CD4-positive, alpha-beta memory T cell (primary cell): ENCODE measurements at places on chromosomes 1 and 21. TPM values are rescaled to one million over a fixed set of nuclear protein-coding genes. Genes with fewer than 3 reads are reported as not detected.
A peak's percentile ranks its signal among the peaks of the same experiment; 100 is the strongest.

DNA sequence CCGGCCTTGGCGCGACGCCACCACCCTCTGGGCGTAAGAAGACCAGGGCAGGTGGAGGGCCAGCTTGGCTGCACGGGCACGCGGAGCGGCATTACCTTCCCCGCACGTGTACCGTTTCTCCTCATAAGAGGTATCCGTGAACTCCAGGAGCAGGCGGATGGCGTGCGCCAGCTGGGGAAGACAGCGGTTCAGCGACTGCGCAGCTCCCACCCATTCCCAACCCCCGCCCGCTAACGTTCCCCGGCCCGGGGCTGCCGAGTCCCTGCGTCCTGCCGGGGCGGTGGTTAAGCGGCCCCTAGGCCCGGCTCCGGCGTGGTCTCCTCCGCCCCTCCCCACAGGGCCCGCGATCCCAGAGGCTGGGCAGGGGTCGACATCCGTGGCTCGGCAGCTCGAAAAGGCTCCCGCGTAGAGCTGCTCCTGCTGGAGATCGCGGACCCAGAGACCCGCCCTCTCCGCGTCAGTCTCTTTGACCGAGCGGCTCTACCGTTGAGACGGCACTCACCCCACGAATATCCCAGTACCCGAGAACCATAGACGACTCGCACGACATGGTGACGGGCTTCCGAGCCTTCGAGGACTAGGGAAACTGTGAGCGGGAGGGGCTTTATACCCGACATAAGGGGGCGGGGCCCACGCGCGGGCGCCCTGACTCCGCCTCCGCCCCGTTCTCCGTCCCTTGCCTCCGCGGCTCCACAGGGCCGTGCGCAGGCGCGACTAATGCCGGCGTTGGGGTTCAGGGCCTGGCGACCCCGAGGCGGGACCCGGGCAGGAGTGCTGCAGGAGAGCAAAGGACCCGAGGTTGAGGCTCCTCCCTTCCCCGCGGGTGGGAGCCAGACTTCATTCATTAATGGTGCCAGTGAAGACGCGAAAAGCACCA lies 862 bp downstream of the GSTM3 start:
- H3K27me3 ChIP-seq: no peaks in the 10 kb centered on the region
- H3K27ac ChIP-seq: peak overlapping the region; percentile 44
- no peaks in the 10 kb centered on the region for H3K36me3 ChIP-seq
- peak; percentile 77 for DNase-seq

DNA sequence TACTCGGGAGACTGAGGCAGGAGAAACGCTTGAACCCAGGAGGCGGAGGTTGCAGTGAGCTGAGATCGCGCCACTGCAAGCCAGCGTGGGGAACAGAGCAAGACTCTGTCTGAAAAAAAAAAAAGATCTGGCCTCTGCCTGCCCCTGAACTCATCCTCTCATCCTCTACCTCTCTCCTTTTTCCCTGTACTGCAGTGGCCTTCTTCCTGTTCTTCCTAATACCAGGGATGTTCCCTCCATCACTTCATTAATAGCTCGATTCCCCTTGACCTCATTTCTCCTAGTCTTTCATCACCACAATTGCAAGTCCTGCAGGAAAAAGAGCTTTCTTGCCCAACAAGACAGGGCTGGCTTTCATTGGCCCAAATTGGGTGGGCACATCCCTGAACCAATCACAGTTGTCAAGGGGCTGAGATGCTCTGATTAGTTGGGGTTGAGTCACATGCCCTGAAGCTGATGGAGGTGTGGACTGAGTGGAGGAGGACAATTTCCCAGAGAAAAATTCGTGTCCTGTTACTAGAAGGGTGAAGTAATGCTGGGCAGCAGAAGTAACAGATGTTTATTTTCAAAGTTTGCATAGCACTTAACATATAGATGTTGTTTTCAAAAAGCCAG lies 86.8 kb upstream of the PUM1 start:
- H3K36me3 ChIP-seq: no peaks in the 10 kb centered on the region
- H3K27ac ChIP-seq: no peak overlapping the region
- no peak overlapping the region for H3K4me3 ChIP-seq
- H3K4me1 ChIP-seq: peaks cover 10% of the 10 kb centered on the region
- DNase-seq: no peak

- no peaks in the 10 kb centered on the region for H3K27me3 ChIP-seq
- no peak overlapping the region for H3K4me3 ChIP-seq
- H3K4me1 ChIP-seq: peaks cover 8% of the 10 kb centered on the region
- no peak overlapping the region for H3K27ac ChIP-seq
Observed at GRCh38 chr1:231252336-231252735, 11.3 kb downstream of the GNPAT start.

DNA sequence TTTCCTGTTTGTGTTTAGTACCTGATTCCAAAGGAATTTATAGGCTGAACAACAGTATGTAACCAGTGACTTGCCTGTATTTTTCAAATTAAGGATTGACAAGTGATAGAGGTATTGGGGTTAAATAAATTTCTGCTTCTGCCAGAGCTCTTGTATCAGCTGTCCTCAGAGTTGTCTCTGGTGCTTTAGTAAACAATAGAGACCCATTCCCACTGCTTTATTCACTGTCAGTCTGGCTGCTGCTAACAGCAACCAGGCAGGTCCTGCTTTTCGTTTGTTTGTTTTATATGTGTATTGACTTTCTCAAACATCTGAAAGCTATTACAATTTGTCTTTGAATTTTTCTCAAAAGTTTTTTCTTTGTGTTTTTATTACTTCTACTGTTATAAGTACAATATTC lies 76.1 kb downstream of the OLFM3 start:
- no peak overlapping the region for H3K4me3 ChIP-seq
- no peak for DNase-seq
- H3K27me3 ChIP-seq: no peaks in the 10 kb centered on the region
- H3K36me3 ChIP-seq: no peaks in the 10 kb centered on the region
- no peaks in the 10 kb centered on the region for H3K4me1 ChIP-seq

GRCh38 chr1:55536545-55536865 lies 321.3 kb upstream of the USP24 start:
- DNase-seq: no peak
- H3K4me1 ChIP-seq: no peaks in the 10 kb centered on the region
- H3K27ac ChIP-seq: no peak overlapping the region

GRCh38 chr1:79660129-79660528 lies 653.6 kb upstream of the ADGRL4 start:
- H3K4me1 ChIP-seq: no peaks in the 10 kb centered on the region
- no peak for DNase-seq
- no peak overlapping the region for H3K27ac ChIP-seq
- no peaks in the 10 kb centered on the region for H3K36me3 ChIP-seq
- no peak overlapping the region for H3K4me3 ChIP-seq
- no peaks in the 10 kb centered on the region for H3K27me3 ChIP-seq

Gene ANXA9
- not detected for total RNA-seq

Gene FCRL5
- not detected for total RNA-seq

- H3K27ac ChIP-seq: no peak overlapping the region
- no peak for DNase-seq
- no peaks in the 10 kb centered on the region for H3K27me3 ChIP-seq
- H3K36me3 ChIP-seq: no peaks in the 10 kb centered on the region
- H3K4me1 ChIP-seq: no peaks in the 10 kb centered on the region
Observed at GRCh38 chr1:177338376-177338775, 167.6 kb downstream of the BRINP2 start.

DNA sequence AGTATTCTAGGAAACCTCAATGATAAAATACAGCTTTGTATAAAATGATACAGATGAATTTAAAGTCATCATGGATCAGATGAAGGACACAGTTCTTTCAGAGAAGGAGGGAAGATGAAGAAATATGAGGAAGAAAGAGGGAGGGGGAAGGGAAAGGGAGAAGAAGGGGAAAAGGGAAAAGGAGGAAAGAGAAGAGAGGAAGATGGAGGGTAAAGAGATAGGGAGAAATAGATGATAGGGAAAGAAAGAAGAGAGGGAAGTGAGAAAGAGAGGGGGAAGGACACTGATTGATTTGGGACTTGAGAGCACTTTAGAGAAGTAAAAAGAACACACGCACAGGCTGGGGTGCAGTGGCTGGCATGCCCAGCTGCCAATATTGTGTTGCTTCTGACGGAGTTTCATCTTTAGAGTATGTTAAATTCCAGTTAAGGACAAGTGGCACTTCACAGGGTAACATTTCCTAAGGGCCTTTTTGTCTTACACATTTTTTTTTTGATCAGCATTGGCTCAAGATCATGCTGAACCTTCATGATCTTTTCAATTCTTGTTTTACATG lies 235.9 kb upstream of the DMRTA2 start:
- no peak for DNase-seq
- no peaks in the 10 kb centered on the region for H3K27me3 ChIP-seq
- H3K4me3 ChIP-seq: no peak overlapping the region
- no peak overlapping the region for H3K27ac ChIP-seq

Gene IFNLR1
- total RNA-seq: 3.0 TPM

Gene TDRD5
- not detected for total RNA-seq

Gene OVAAL
- total RNA-seq: not detected

Gene CD2
- total RNA-seq: 316 TPM

DNA sequence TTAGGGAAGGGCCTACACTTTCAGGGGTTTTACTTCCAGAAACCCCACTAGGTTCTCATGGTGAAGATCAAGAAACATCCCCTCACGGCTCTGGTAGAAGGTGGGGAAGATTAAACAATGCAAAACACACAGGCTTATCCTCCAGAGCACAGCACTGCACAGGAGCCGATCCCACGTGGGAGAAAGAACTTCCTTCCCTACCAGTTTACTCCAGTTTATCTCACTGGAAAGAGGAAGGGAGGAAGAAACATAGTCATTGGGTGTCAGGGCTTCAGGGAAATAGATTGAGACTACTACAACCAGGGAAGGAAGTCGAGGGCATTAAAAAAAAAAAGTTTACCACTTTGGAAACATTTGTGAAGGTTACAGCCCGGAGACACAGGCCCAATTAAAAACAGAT lies 164.4 kb downstream of the NTPCR start:
- H3K27me3 ChIP-seq: no peaks in the 10 kb centered on the region
- H3K27ac ChIP-seq: no peak overlapping the region
- H3K36me3 ChIP-seq: peaks cover 6% of the 10 kb centered on the region
- DNase-seq: no peak
- H3K4me3 ChIP-seq: no peak overlapping the region

GRCh38 chr1:71473331-71473730 lies 392.5 kb upstream of the ZRANB2 start:
- H3K36me3 ChIP-seq: no peaks in the 10 kb centered on the region
- DNase-seq: no peak
- H3K4me1 ChIP-seq: no peaks in the 10 kb centered on the region
- H3K27me3 ChIP-seq: no peaks in the 10 kb centered on the region
- H3K27ac ChIP-seq: no peak overlapping the region

GRCh38 chr1:119840745-119841144 lies 29.5 kb upstream of the REG4 start:
- H3K4me3 ChIP-seq: no peak overlapping the region
- H3K27me3 ChIP-seq: no peaks in the 10 kb centered on the region
- no peaks in the 10 kb centered on the region for H3K4me1 ChIP-seq
- H3K36me3 ChIP-seq: no peaks in the 10 kb centered on the region

Gene ADGRL4
- not detected for total RNA-seq

DNA sequence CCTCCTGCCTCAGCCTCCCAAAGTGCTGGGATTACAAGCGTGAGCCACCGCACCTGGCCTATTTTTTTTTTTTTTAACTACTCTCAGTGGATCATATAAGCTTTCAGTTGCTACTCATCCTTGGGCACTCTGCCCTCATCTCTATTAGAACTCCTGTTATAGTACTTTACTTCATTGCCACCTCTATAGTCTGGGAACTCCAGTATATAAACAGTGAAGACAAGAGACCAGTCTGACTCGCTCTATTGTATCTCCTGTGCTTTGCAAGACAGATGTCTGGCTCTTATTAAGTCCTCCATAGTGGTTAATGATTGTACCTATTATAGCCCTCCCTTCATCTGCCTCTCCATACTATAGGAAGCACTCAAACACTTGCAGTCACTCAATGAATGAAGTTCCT lies 15.1 kb downstream of the KHDRBS1 start:
- H3K4me3 ChIP-seq: no peak overlapping the region
- H3K27me3 ChIP-seq: no peaks in the 10 kb centered on the region
- H3K27ac ChIP-seq: no peak overlapping the region
- peaks cover 31% of the 10 kb centered on the region for H3K4me1 ChIP-seq
- H3K36me3 ChIP-seq: peaks cover 27% of the 10 kb centered on the region
- no peak for DNase-seq

Gene JAM2
- 0.67 TPM for total RNA-seq

- H3K27me3 ChIP-seq: no peaks in the 10 kb centered on the region
- peaks cover 63% of the 10 kb centered on the region for H3K4me1 ChIP-seq
- H3K27ac ChIP-seq: peak overlapping the region; percentile 71
- DNase-seq: no peak
Observed at GRCh38 chr1:117665556-117666270, 59.9 kb downstream of the TENT5C start.

GRCh38 chr1:27831568-27832410 lies 1.2 kb downstream of the PPP1R8 start:
- peaks cover 47% of the 10 kb centered on the region for H3K4me1 ChIP-seq
- H3K27me3 ChIP-seq: no peaks in the 10 kb centered on the region
- H3K36me3 ChIP-seq: peaks cover 34% of the 10 kb centered on the region
- H3K4me3 ChIP-seq: peak overlapping the region; percentile 76

DNA sequence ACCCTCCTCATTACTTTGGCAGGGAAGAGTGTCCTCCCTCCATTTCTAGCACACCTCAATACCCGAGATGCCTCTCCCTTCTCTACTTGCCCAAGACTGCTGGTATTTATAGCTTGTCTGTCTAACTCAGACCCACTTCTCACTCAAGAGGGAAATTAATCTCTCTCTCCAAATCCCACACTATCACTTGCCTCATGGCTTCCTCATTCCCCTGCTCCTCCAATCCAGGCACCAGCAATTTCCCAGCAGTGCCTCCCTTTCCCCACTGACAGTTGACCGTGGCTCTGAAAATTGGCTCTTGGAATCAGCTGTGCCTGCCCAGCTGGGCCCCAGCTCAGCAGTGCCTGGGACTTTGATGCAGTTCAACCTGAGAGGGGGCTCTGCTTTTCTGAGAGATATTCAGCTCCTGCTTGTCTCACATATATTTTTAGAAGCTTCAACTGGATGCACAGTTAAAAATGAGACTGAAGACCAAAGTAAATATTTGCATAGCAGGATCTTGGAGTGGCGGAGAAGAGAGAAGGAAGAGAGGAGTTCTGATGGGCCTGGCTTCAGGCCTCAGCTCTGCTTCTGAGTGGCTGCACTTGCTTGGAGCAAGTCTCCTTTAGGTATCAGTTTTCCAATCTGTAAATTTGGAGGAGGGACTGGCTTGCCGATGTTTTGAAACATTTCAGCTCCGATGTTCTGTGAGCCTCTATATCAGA lies 81.1 kb upstream of the SPATA6 start:
- H3K4me3 ChIP-seq: no peak overlapping the region
- H3K36me3 ChIP-seq: no peaks in the 10 kb centered on the region
- no peaks in the 10 kb centered on the region for H3K4me1 ChIP-seq
- H3K27me3 ChIP-seq: no peaks in the 10 kb centered on the region
- no peak overlapping the region for H3K27ac ChIP-seq

Gene PLEKHN1
- total RNA-seq: 2.2 TPM

- H3K4me3 ChIP-seq: no peak overlapping the region
- no peak overlapping the region for H3K27ac ChIP-seq
- H3K4me1 ChIP-seq: no peaks in the 10 kb centered on the region
- no peaks in the 10 kb centered on the region for H3K27me3 ChIP-seq
Observed at GRCh38 chr1:165717918-165718515, 19.7 kb upstream of the ALDH9A1 start.

Gene SERTAD4
- total RNA-seq: not detected
